ENCODE measurements at places on chromosomes 3 and 15. TPM values are rescaled to one million over a fixed set of nuclear protein-coding genes. Genes with fewer than 3 reads are reported as not detected.
A peak's percentile ranks its signal among the peaks of the same experiment; 100 is the strongest.

- no peaks in the 10 kb centered on the region for H3K27me3 ChIP-seq
- H3K36me3 ChIP-seq = no peaks in the 10 kb centered on the region
- peaks cover 9% of the 10 kb centered on the region for H3K4me1 ChIP-seq
- DNase-seq = peak; percentile 10
Measured at GRCh38 chr15:39172380-39173281, 408.2 kb upstream of the THBS1 start.

The MST1R gene
- 5.5 TPM for total RNA-seq

DNA sequence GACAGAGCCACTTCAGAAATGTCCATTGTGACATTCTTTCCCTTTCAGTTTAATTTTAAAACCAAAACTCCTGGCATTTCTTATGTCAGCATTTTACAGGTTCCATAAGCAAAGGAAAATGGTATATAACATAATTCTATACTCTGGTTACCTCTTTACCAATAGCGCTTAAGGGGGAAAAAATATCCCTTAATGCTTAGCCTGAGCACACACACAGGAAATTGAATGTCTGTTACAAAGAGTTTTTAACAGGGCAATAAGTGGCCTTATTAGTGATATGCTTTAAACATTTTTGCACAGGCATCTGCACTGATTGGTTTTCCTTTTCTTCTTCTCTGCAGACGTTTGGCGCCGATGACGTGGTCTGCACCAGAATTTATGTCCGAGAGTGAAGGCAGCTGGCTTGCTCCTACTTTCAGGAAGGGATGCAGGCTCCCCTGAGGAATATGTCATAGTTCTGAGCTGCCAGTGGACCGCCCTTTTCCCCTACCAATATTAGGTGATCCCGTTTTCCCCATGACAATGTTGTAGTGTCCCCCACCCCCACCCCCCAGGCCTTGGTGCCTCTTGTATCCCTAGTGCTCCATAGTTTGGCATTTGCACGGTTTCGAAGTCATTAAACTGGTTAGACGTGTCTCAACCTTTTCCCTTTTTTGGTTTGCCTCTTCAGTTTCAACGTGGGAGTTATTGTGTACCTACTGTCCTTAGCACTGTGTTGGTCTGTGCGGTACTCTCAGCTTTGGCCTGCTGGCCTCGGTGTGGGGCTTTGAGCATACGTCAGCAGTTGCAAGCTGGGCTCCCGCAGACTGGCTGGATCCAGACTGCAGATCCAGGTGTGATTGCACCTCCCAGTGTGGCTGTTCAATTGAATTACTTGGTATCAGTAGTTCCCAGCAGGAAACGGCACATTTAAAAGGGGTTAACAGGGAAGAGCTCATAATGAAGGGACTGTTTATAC lies 7.7 kb downstream of the CRABP1 start:
- DNase-seq = peak; percentile 52
- H3K27ac ChIP-seq = peak overlapping the region; percentile 52
- no peaks in the 10 kb centered on the region for H3K36me3 ChIP-seq
- no peaks in the 10 kb centered on the region for H3K27me3 ChIP-seq

GRCh38 chr3:157029365-157029790 lies 130.6 kb downstream of the CCNL1 start:
- no peak overlapping the region for H3K27ac ChIP-seq
- H3K4me3 ChIP-seq = no peak overlapping the region
- DNase-seq = no peak
- no peaks in the 10 kb centered on the region for H3K36me3 ChIP-seq
- H3K27me3 ChIP-seq = no peaks in the 10 kb centered on the region

Data from prostate gland (tissue), 2 donors.